ENCODE measurements at places on chromosomes 7 and 10.

GRCh38 chr10:25388862-25389206 is 214.0 kb downstream of the GPR158 start:
- no peak for DNase-seq

DNA sequence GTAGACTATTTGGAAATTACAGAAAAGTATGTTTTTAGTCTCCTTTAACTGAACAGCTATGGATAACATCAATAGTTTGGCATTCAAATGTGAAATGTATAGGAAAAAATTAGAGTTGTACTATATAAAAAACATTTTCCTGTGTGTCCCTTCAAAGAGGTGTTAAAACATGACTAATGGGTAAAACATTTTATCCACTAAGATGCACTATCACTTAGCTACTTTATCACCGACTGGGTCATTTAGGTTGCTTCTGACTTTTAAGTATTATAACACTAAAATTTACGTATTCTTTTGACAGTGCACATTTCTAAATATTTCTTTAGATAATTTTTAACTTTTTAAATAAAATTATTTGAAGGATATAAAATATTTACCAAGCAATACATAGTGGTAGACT is 77.6 kb downstream of the UBE2H start:
- no peak for DNase-seq

DNA sequence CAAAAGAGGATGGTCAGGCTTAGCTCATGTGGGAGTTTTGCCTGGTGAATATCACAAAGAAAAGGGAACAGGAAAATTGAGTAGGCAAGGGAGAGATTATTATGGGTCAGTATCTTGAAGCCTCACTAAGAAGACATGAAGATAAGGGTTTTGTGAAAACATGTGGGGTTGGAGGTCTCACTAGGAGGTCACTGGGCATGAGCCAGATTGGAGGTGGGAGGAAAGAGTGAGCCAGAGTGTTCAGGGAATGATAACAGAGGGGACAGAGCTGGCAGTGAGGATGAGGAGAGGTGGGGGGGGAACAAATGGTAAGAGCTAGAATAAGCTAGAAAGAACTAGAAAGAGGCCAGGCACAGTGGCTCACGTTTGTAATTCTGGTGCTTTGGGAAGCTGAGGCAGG is 374.3 kb downstream of the GRID1 start:
- DNase-seq, result no peak

DNA sequence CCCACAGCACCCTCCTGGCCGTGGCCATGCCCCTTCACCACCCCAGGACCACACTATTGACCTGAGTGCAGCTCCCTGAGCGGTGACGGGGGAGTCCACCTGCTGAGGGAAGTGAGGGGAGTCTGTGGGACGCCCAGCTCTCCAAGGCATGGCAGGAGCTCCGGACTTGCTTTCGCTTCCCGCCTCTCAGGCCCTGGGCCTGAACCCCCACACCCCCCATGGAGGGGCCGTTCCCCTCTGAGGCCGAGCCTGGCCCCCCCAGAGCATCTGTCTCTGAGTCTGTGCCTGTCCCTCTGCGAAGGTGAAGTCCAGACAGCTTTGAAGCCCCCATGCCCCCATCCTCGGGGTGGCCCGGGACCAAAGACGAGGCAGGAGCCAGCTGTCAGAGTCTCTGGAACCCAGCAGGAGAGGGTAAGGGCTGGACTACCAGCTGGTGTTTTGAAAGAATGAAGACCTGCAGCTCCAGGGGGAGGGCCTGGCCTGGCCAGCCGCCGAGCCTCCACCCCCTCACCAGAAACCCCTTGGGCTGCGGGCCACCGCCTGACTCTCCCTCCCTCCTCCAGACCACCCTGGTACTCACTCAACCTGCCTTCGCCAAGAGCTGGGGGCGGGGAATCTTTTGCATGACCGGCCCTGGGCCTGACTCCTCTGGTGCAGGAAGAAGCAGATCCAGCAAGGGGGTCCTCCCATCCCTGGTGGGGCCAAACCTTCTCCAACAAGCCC is 114.0 kb downstream of the PDGFA start:
- DNase-seq, result no peak

GRCh38 chr7:75737856-75738603 is 711 bp downstream of the HIP1 start:
- no peak for DNase-seq

DNA sequence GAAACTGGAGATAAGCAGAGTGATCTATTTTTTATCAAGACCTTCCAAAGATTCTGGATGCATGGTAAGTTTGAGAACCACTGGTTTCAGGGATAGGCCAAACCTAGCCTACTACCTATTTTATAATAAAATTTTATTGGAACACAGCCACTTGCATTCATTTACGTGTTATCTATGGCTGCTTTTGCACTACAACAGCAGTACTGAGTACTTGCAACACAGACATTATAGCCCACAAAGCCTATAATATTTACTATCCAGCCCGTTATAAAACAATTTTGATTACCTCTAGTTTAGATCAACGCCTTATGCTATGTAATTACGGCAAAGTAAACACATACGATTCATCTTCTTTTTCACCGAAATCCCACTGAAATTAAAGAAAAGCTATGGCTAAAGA is 18.4 kb downstream of the STEAP1 start:
- DNase-seq, result no peak

GRCh38 chr7:51123322-51124019 is 193.1 kb downstream of the COBL start:
- DNase-seq, result peak; percentile 45

- DNase-seq, result no peak
These were observed 7.5 kb downstream of the SFXN3 start for GRCh38 chr10:101038484-101038883.

DNA sequence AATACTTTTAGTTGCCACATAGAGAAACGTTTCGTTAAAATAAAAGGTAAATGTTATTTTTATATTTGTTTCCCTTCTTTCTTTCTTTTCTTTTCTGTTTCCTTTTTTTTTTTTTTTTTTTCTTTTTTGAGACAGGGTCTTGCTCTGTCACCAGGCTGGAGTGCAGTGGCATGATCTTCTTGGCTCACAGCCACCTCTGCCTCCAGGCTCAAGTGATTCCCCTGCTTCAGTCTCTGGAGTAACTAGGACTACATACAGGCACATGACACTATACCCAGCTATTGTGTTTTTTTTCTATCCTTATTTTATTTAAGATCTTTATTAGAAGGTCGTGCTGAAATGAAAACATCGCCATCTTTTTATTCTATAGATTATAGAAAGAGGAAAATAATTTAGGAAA is 661.8 kb upstream of the MBL2 start:
- DNase-seq, result no peak

DNA sequence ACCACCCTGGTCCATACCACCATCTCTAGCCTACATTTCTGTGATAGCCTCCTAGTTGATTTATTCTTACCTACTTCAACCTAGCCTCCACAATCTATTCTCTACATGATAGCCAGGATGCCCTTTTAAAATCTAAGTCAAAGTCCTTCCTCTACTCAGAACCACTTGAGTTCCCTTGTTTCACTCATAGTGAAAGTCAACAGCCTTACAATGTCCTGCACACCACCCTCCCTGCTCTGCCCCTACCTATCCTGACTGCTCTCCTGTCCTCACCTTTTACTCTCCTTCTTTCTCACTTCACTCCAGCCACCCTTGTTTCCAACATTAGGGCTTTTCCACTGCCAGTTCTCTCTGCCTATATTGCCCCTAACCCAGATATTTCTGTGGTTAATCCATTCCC is 146.7 kb downstream of the GRM3 start:
- no peak for DNase-seq

GRCh38 chr7:114086537-114086913 is 167.7 kb upstream of the PPP1R3A start:
- peak; percentile 44 for DNase-seq

GRCh38 chr7:121537031-121537430 is 140.9 kb upstream of the FAM3C start:
- no peak for DNase-seq

DNA sequence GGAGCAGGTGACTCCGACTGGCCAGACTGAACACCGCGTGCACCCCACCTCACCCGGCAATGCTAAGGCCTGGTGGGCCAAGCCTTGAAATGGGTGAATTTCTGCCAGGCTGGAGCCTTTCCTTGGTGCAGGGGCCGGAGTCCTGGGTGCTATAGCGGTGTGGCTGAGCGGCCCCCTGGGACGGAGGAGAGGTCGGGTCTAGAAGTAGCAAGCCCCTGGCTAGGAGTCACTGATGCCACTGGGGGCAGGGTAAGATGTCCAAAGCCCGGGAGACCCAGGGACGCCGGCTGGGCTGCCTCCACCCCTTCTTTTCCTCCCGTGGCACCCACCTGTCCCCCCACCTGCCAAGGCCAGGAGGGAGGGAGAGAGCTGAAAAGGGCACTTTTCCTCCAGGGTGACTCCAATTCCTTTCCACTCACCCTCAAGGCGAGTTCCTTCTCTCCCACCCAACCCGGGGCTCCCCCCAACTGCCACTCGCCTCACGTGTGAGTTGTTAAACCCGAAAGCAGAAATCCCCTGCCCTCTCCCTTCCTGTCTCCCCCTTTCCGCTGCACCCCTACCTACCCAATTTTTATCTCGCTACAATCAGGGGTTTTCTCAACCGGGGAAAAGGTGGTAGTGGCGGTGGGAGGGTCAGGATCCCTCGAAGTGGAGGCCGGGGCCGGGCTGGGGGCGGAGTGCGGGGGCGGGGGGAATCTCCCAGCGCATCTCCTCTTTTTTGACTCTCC is 6.0 kb upstream of the GATA3 start:
- no peak for DNase-seq

GRCh38 chr7:106108991-106109390 is 3.1 kb downstream of the SYPL1 start:
- DNase-seq, result no peak

- no peak for DNase-seq
These were observed 73.3 kb downstream of the KIAA1549 start for GRCh38 chr7:138907850-138908249.

GRCh38 chr7:112346381-112347060 is 103.7 kb upstream of the IFRD1 start:
- DNase-seq, result no peak

- no peak for DNase-seq
These were observed 175.2 kb downstream of the HIBADH start for GRCh38 chr7:27487509-27487908.

DNA sequence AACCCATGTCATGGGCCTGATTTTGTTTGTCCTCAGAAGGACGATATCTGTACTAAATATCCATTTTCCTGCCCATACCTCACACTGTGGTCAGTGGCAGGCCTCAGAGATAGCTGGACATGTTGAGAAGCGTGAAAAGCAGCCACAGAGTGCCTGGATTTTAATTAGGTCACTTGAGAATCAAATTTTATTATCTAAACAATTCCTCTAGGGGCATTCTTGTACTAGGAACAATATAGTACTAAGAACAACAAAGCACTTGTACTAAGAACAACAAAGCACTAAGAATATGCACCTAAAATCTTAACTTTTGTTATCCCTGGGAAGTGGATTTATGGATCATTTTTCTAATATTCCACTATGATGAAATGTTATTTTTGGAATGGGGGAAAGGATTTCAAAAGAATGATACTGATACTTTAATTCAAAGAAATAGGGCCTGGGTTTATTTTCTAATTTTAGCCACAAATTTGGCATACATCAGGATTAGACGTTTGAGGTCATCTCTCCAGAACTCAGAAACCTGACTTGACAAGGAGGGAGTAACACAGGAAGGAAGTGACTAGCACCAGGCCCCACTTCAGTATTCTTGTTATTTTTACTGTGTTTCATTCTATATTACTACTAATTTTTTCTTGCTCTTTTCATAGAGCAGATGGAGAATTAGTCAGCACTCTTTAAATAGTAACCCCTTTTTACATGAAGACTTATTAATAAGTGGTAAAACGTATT is 112.2 kb downstream of the EXOC4 start:
- DNase-seq, result no peak

- DNase-seq, result no peak
These were observed 10.2 kb downstream of the CYP26A1 start for GRCh38 chr10:93083743-93084539.

GRCh38 chr10:112421731-112422130 is 25.0 kb downstream of the ZDHHC6 start:
- no peak for DNase-seq

GRCh38 chr10:76133597-76134255 is 702.3 kb downstream of the LRMDA start:
- no peak for DNase-seq

DNA sequence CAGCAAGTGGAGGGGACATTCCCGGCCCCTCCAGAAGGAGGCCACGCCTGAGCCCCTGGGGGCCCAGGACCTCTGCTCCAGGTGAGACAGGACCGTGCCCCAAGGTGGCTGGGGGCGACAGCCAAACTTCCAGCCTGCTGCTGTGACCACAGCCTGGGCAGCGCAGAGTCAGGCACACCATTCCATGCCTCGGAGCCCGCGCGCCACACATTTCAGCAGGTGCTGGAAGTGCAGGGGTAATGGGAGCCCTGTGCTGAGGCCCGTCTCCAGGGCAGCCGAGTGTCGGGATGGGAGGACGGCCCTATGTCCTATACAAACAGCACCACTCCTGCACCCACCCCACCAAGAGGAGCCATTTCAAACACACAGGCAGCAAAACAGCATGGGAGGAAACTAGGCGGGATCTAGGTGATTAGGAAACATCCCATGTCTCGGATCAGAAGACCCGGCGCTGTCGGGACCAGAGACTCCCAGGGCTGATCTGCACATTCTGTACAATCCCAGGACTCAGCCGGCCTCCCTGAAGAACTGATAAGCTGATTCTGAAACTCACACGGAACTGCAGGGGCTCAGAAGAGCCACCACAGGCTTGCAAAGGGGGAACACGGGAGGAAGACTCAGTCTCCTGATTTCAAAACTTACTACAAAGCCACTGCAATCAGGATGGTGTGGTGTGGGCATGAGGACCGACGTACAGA is 272.3 kb downstream of the ELFN1 start:
- DNase-seq, result no peak

GRCh38 chr7:108083980-108084379 is 46.2 kb downstream of the LAMB4 start:
- no peak for DNase-seq

- DNase-seq, result no peak
These were observed 25.9 kb downstream of the RGR start for GRCh38 chr10:84270708-84271107.

GRCh38 chr7:140079121-140079536 is 16.4 kb upstream of the PARP12 start:
- no peak for DNase-seq

DNA sequence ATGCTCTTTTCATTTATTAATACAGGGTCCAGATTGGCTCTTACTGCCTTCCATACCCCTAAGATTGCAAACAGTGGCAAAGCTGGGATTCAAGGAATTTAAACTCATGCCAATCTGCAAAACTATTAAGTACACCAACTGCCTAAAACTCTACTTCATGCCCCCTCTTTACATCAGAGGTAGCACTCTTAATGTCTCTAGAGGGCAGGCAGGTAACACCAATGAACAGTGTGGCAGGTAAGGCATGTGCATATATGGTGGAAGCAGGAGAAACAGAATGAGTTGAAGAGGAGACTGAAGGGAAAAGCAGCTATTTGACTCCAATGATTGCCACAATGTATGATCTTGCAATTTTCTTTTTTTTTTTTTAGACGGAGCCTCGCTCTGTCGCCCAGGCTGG is 156.7 kb downstream of the BTAF1 start:
- no peak for DNase-seq

- DNase-seq, result no peak
These were observed 125.7 kb downstream of the ZMYND11 start for GRCh38 chr10:260819-261429.

Measured in caudate nucleus (tissue), 63 donors.